ENCODE measurements at places on chromosomes 3 and 15. TPM values are rescaled to one million over a fixed set of nuclear protein-coding genes. Genes with fewer than 3 reads are reported as not detected.

DUT gene
- total RNA-seq = 92.6 TPM

CFAP92 gene
- 0.19 TPM for total RNA-seq

CD276 gene
- total RNA-seq = 44.9 TPM

COL8A1 gene
- 11.5 TPM for total RNA-seq

DNAJC19 gene
- total RNA-seq = 13.5 TPM

HHLA2 gene
- total RNA-seq = not detected

GNAT1 gene
- total RNA-seq = not detected

MYEF2 gene
- total RNA-seq = 4.3 TPM

ZNF106 gene
- total RNA-seq = 37.3 TPM

SLCO3A1 gene
- 46.9 TPM for total RNA-seq

C3orf20 gene
- total RNA-seq = not detected

DUOX2 gene
- total RNA-seq = 3.7 TPM

PGBD4 gene
- total RNA-seq = 1.5 TPM

GLDN gene
- total RNA-seq = 9.4 TPM

NEO1 gene
- 74.5 TPM for total RNA-seq

CEP70 gene
- total RNA-seq = 10.2 TPM

IGSF10 gene
- total RNA-seq = 0.67 TPM

SLC28A2 gene
- not detected for total RNA-seq

CASR gene
- total RNA-seq = not detected

ERICH6 gene
- total RNA-seq = not detected

DPPA2 gene
- total RNA-seq = not detected

PYGO1 gene
- total RNA-seq = 4.1 TPM

SCG5 gene
- 0.61 TPM for total RNA-seq

THSD4 gene
- total RNA-seq = 38.9 TPM

TIGIT gene
- total RNA-seq = not detected

ADCY5 gene
- 1.3 TPM for total RNA-seq

UCN2 gene
- 9.8 TPM for total RNA-seq

PPP1R14D gene
- total RNA-seq = 2.4 TPM

CIB1 gene
- total RNA-seq = 32.2 TPM
